Stimulated activated CD4-positive, alpha-beta T cell treated with anti-CD3 and anti-CD28 coated beads, Interleukin-15, amount 100 ng/mL, for 48 hours (primary cell): ENCODE measurements at places on chromosomes 12 and 14.

GRCh38 chr14:21902561-21903181 is 229.1 kb upstream of the OR4E1 start:
- no peak for DNase-seq

DNA sequence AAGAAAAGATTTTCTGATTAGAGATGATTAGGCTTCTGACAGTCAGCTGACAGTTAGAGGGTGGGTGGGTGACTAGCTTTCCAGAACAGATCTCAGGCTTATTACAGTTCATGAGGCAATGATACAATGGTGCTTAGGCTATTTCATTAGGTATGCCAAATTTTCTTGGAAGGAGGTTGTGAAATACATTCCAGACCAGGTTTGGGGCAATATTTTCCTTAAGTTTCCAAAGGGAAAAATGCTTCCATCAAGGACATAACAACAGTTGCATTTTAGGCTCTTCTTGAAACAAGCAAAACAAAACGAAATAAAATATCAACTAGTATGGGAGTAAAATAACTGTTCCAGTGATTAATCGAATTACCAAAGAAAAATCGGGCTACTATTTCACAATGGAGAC is 59.3 kb upstream of the CNTN1 start:
- DNase-seq, result no peak

DNA sequence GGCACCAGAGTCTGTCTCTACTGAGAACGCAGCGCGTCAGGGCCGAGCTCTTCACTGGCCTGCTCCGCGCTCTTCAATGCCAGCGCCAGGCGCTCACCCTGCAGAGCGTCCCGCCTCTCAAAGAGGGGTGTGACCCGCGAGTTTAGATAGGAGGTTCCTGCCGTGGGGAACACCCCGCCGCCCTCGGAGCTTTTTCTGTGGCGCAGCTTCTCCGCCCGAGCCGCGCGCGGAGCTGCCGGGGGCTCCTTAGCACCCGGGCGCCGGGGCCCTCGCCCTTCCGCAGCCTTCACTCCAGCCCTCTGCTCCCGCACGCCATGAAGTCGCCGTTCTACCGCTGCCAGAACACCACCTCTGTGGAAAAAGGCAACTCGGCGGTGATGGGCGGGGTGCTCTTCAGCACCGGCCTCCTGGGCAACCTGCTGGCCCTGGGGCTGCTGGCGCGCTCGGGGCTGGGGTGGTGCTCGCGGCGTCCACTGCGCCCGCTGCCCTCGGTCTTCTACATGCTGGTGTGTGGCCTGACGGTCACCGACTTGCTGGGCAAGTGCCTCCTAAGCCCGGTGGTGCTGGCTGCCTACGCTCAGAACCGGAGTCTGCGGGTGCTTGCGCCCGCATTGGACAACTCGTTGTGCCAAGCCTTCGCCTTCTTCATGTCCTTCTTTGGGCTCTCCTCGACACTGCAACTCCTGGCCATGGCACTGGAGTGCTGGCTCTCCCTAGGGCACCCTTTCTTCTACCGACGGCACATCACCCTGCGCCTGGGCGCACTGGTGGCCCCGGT is at the start of gene PTGDR:
Gene PTGDR (plus strand): TSS at position 198 of the 778 bp plus-strand sequence. CDS start 117 bp downstream, at position 315.
- no peak for DNase-seq

DNA sequence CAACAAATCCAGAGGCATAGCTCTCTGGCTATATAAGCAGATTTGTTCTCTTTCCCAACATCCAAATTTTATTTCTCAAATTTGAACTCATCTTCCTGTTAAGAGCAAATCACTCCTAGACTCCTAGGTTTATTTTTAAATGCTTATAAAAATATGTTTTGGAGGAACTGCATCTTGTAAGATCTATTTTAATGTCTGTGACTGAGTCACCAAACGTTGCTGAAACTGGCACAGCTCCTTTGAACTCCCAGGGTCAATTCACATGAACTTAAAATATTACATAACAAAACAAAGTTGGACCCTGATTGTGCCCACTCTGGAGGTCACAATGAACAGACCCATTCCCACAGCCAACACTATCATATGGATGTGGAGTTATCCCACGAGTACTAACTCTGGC is 23.9 kb downstream of the ANAPC7 start:
- DNase-seq, result no peak

GRCh38 chr14:82182646-82183045 is 649.0 kb upstream of the SEL1L start:
- no peak for DNase-seq

DNA sequence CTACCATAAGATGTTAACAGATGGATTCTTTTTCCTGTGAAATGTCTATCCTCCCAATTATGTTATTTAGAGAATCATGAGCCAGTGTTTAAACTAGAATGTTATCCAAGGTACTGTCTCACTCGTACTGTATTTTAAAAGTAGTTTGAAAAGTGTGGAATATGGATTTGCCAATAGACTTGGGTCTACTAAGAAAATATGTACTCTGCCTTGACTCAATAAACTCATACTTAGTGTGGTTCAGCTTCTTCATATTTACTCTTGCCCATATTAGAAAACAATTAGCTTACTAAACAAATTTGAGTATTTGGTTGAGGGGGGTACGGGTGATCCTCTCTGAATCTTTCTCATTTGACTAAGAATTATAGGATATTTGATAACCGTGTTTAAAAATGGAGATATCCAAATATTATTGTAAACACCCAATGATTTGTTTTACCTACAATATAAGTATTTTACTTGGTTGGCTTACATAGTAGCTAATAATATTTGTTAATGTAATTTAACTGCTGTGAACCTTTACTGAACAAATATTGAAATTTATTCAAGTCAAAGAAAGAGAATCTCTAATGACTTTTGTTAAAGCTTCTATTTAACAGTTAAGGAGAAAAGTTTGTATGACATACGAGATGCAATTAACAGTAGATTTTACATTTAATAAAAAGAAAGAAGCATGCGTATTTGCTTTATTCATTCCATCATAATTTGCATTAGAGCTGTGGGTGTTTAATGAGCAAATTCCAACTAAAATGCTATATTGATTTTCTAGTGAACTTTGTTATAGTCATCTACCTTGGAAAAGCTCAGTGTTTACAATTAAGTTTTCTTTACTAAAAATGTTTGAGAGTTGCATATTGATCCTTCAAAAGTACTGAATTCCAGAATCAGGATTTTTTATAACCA is 81.2 kb downstream of the MIPOL1 start:
- no peak for DNase-seq

GRCh38 chr14:21068521-21069387 is 1.4 kb upstream of the ARHGEF40 start:
- DNase-seq, result peak; percentile 21

- no peak for DNase-seq
Measured at GRCh38 chr12:49825360-49825970, 2.7 kb downstream of the NCKAP5L start.

DNA sequence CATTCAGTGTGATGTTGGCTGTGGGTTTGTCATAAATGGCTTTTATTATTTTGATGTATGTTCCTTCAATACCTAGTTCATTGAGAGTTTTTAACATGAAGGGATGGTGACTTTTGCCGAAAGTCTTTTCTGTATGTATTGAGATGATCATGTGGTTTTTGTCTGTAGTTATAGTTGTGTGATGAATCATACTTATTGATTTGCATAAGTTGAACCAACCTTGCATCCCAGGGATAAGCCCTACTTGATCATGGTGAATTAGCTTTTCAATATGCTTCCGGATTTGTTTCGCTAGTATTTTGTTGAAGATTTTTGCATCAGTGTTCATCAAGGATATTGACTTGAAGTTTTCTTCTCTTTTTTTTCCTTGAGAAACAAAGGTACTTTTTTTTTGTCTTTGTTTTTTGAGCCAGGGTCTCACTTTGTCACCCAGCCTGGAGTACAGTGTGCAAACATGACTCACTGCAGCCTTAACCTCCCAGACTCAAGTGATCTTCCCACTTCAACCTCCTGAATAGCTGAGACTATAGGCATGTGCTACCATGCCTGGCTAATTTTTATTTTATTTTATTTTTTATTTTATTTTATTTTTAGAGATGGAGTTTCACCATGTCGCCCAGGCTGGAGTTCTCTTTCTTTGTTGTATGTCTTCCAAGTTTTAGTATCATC is 121.3 kb downstream of the FUT8 start:
- DNase-seq, result no peak

GRCh38 chr12:19139615-19140194 is 10.2 kb downstream of the PLEKHA5 start:
- no peak for DNase-seq

DNA sequence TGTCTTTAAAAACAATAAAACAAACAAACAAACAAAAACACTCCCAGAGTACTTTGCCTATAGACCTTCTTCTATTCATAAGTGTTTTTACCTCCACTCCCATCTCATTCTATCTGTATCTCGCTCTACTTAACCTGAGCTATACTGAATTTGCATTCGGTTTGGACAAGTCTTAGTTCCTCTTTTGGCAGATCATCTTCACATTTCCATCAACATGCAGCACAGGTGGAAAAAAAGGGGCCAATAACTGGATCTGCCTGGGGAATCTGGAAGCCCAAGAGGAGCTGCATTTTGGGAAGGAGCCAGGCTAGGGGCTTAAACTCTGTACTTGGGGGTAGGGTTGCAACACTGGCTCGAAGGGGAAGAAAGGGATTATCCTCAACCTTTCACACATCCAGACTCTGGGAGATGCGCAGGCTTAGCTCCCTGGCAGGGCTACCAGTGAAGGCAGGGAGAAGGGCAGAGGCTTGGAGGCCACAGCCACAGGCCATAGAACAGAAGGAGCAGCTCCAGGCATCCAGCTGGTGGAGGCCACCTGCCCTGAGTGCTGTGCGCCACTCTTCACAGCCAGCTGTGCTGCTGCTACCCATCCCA is 4.1 kb downstream of the NINJ2 start:
- DNase-seq, result no peak

- no peak for DNase-seq
Measured at GRCh38 chr12:76587428-76588178, 28.0 kb upstream of the OSBPL8 start.

- no peak for DNase-seq
Measured at GRCh38 chr14:64641760-64642159, 62.5 kb upstream of the PLEKHG3 start.

DNA sequence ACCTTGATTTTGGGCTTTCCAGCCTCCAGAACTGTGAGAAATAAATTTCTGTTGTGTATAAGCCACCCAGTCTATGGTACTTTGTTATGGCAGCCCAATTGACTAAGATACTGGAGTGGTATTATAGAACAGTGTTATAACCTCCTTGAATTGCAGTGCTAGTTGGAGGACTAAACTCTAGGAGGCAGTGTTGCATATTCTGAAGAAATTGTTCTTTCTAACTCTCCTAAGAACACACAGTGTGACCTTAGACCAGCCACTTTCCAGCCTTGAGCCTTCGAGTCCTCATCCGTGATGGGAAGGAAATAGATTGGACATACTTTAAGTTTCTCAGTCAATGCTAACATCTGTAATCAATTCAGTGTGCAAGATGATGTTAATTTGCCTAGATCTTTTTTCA is 22.4 kb upstream of the LRRC10 start:
- no peak for DNase-seq

- DNase-seq, result no peak
Measured at GRCh38 chr12:74033531-74033930, 504.1 kb upstream of the ATXN7L3B start.

DNA sequence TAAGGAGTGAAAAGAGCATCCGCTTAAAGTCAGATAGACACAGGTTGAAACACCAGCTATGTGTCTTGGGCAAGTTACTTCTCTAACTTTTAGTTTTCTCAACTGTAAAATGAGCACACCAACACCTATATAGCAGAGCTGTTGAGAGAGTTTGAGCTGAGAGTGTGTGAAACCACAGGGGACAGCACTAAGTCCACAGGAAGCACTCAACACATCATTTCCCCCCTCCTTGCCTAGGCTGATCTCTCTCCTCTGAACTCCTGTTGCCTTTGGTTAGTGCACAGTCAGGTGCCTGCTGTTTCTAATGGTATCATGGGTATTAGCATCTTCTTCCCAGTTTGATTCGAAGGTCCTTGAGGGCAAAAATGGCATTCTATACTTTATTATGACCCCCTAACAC is 176.7 kb downstream of the DPF3 start:
- no peak for DNase-seq

GRCh38 chr12:120247183-120247582 is 18.3 kb downstream of the PXN start:
- DNase-seq, result no peak

GRCh38 chr14:52808101-52808500 is 16.7 kb upstream of the GNPNAT1 start:
- no peak for DNase-seq

- DNase-seq, result no peak
Measured at GRCh38 chr12:109753054-109753401, 39.4 kb downstream of the FAM222A start.

DNA sequence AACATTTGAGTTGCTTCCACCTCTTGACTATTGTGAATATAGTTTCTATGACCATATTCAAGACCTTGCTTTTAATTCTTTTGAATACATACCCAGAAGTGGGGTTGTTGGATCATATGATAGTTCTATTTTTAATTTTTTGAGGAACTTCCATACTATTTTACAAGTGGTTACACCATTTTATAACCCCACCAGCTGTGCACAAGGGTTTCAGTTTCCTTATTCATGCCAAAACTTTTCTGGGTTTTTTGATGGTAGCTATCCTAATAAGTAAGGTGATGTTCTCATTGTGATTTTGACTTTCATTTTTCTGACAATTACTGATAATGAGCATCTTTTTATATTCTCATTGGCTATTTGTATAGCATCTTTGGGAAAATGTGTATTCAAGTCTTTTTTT is 109.4 kb upstream of the GARIN2 start:
- DNase-seq, result no peak

DNA sequence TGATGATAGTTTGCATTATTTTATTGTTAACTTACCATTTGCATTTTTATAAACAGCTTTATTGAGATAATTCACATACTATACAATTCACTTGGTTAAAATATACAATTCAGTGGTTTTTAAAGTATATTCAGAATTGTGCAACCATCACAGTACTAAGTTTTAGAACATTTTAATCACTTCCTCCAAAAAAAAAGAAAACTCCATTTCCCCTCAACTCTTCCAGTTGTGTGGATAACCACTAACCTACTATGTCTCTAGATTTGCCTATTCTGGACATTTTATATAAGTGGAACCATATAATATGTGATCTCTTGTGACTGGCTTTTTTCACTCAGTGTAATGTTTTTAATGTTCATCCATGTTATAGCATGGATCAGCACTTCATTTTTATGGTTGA is 41.3 kb downstream of the WNK1 start:
- DNase-seq, result no peak

GRCh38 chr12:27491226-27491625 is 32.8 kb upstream of the PPFIBP1 start:
- no peak for DNase-seq

- no peak for DNase-seq
Measured at GRCh38 chr12:119178544-119179334, at the start of gene HSPB8. HSPB8 (plus strand) TSS chr12:119178931; CDS start chr12:119179313, 382 bp downstream.

GRCh38 chr12:111442301-111443045 is 36.8 kb downstream of the SH2B3 start:
- no peak for DNase-seq

- no peak for DNase-seq
Measured at GRCh38 chr14:106286697-106287290, 760.4 kb downstream of the TMEM121 start.

- DNase-seq, result no peak
Measured at GRCh38 chr12:5258498-5258897, 173.4 kb upstream of the NTF3 start.

GRCh38 chr12:13661005-13661887 is 320.2 kb downstream of the GRIN2B start:
- DNase-seq, result peak; percentile 3
